Stimulated activated CD4-positive, alpha-beta T cell treated with anti-CD3 and anti-CD28 coated beads, Interleukin-12 subunit alpha, Interleukin-12 subunit beta, amount 100 ng/mL, for 24 hours (primary cell): ENCODE measurements at places on chromosomes 2 and 18.

DNA sequence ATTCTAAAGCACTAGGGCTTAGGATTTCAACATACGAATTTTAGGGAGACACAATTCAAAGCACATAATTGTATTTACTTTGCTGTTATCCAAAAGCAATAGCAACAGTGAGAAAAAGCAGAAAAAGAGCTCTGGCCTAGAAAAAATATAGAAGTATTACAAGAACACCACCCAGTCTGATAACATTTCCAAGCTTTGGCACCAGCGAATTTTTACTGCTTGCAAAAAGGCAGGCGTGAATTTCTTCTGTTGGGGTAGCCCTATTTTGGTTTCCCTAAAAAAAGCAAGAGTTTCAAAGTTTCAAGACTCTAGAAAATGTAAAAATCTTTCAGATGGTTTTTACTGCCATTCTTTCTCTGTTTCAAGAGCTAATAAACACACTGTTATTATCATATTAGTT is 292.7 kb downstream of the DPP10 start:
- DNase-seq = no peak

DNA sequence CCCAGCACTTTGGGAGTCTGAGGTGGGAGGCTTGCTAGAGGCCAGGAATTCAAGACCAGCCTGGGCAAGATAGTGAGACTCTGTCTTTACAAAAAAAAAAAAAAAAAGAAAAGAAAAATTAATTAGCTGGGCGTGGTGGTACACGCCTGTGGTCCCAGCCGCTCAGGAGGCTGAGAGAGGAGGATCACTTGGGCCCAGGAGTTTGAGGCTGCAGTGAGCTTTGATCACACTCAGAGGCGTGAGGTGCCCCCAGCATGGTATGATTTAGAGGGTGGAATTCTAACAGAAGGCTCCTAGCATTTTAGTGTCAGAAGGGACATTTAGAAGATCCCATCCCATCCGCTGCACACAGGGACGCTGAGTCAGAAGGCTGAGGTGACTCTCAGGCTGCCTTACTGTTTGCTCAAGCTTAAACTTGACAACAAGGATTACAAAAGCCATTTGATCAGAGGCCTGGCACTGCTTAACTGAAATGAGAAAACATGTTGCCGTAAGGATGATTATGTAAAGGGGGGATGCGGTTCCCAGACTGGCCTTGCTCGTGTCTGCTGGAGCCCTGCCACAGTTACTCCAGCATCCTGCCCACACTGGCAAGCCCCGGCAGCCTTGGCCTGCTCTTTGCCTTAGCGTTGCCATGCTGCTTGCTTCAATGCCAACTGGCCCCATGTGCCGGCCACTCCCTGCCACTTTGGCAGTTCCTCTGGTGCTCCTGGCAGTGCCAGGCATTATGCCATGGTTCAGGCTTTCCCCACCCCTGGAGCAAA is 45.6 kb upstream of the SLC1A4 start:
- DNase-seq = no peak

DNA sequence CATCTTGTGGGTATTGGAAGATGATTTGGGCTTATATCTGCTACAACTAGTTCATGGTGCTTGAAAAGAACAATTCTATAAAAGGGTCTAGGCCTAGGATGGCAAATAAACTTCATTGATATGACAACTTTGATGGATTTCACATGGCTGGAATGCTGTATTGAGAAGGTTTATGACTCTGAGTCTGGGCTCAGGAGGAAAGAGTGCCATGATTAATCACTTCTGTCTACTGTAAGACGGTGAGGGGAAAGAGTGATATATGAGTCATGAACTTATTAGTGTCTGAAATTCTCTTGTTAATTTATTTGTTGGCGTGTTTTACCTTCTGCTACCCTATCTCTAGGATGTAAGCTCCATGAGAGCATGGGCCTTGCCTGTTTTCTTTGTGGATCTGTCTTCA is 17.0 kb upstream of the ADCYAP1 start:
- DNase-seq = no peak

- DNase-seq = no peak
These were observed 844 bp upstream of the MPV17 start for GRCh38 chr2:27323596-27324285.

DNA sequence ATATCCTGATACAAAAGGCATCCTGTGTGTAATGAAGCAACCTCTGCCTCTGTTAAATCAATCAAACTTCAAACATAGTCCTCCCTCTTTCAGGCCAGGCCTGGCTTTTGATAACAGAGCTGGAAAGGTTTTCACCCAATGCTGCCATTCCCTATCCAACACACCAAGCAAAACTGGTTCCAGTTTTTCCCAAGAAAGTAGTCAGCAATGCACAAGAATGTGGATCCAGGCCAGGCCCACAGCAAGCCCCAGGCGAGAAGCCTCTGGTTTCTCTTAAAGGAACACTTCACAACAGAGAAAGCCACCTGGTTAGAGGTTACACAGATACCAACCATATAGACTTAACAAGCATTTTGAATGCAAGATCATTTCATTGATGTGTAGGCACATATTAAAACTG is 49.2 kb upstream of the CCDC150 start:
- no peak for DNase-seq

DNA sequence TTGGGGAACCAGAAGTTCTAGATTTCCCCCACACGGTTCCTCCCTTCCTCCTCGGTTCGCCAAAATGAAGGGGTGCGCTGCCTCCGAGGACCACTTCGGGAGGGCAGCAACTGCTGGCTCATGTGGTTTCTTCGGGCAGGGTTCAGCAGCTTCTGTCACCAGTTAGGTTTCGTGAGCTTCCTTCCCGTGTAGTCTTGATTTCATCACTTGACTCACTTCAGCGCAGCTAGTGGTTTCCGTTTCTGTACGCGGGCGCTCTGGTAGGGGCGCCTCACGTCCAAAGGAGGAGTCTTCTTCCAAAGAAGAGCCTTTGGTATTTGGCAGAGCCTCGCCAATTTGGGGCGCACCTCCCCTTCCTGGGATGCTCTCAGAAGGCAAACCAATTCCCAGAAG is 485 bp upstream of the GALNT3 start:
- DNase-seq = peak; percentile 41

- DNase-seq = no peak
These were observed 38.9 kb upstream of the FHL2 start for GRCh38 chr2:105437708-105438103.

- DNase-seq = no peak
These were observed 481.0 kb downstream of the TNS1 start for GRCh38 chr2:217521820-217522219.

DNA sequence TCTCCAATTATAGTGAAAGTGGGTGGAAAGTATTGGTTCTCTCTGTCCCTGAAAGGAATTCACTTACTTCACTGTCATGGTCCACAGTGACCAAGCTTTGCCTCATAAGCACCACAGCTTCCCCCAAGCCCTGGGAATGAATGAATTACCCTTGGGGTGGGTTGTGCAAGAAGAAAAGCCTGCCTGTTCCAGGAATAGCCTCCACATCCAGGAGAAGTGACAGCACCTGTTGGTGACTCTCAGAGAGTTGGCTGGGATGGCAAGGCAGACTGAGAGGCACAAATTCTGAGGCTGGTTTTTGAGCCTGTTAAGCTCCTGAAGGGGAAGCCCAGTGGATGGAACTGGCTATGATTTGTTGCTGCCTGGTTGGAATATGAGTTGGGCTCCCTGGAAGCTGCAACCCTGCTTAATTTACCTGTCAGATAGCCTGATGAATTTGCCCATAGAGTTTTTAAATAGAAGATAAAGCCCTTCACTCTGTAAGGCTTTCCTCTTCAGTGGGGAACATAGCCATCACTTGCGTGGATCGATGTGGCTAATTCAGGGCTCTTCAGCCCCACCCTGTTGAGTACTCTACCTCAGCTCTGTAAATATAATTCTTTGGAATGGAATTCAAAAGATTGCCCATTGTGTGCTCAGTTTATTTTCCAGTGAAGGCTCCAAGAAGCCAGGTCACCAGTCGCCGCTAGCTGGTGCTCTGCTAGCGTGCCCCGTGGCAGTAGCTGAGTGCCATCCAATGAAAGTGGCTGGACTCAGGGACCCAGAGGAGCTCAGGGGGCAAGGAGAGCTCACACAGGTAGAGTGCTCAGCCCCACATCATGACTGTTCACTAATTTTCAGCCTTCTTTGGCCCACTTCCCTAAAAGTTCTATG is 479.3 kb downstream of the IRS1 start:
- no peak for DNase-seq

DNA sequence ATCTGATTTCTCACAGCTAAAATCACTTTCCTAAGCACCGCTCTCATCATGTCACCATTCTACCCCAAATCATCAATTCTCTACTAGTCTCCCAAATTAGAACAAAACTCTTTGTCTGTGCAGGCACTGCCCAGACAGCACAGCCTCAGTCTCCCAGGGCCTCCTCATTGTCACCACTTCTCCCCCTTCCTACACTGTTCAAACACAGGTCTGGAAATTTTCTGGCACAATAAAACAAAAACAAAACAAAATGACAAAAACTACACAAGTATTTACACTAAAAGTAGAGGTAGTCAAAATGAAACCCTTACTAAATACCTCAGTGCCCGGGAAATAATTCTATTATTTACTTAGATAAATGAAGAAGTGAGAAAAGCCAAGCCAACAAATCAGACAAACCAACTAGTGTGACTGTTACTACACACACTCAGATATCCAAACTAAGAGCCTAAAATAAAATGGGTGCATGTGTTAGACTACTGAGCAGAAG is 156.2 kb upstream of the DNMT3A start:
- no peak for DNase-seq

DNA sequence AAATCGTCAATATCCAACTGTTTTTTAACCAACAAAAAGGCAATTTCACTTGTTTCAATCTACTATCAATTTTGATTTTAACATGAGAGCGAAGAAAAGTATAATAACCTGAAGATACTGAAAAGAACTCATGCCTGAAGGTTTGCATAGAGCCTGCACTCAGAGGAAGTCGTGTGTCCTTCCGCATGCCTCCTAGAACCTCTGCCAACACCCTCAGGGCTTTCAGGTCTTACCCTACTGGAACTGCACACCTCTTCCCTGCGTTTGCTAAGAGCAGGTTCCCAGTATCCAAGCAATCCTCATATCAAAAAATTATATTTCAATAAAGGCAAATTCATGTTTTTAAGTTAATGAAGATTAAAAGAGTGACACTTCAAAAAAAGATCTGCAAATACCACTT is 74.7 kb downstream of the PIAS2 start:
- DNase-seq = no peak

DNA sequence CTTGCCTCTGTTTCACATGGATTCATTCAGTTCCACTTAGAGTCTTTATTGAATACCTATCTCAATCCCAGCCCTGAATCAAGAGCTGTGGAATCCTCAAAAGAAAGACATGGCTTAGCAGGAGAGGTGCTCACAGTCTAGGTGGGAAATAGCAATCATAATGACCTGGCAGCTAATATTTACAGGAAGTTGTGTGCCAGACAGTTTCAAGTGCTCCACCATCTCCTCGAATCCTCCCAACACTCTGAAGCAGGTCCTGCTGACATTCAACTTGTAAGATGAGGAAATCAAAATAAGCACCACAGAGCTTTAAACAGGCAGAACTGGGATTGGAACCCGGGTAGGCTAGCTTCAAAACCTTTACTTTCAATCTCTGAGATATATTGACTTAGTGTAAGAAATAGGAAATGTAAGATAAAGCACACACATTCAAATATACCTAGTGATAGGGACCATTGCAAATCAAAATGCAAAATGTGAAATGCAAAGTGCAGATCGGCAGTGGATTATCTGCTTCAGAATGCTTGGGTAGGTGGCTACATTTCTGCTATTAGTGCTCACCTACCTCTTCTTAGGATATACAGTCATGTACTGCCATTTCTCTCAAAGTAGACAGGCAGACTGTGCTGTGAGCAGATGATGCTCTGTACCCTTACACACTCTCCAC is 182.0 kb downstream of the PRKCE start:
- DNase-seq = no peak

DNA sequence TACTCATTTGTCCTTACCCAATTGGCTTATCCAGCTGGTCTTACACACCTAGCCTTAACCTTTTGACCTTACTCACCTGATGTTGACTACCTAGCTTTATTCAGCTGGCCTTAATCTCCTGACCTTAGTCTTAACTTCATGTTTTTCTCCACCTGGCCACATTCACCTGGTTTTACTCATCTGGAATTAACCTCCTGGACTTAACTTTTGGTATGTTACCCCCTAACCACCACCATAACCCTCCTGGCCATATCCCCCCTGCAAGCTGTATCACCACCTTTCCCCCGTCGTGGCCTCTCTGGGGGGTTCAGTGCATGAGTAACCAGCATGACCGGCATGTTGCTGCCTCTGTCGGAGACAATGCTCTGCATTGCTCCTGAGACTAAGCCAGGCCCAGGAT is 45.7 kb downstream of the CHRNA1 start:
- no peak for DNase-seq

DNA sequence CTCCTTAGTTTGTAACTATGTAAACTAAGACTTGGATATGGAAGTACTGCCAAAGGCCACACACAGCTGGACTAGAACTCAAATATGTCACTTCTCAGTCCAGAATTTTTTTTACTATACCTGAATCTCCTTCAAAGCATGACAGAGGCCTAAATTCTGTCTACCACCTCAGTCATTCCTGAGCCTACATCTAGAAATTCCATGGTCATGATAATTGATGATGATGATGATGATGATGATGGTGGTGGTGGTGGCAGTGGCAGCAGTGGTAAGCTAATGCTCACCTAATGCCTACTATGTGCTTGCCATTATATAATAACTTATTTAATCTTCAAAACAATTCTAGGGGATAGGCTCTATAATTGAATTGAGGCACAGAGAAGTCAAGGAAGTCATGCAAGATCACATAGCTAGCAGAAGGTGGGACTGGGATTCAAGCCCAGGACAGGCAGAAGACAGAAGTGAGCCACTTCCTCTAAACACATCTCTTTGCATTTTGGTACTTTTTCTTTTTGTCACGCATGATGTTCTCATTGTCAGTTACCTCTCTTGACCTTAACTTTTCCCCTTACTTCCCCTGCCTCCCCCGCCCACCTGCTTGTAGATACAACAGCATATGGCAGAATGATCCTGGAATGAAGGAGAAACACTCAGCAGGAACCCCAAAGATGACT is 539.3 kb downstream of the TNS1 start:
- no peak for DNase-seq

- no peak for DNase-seq
These were observed 21.4 kb upstream of the STON1 start for GRCh38 chr2:48508461-48509124.

DNA sequence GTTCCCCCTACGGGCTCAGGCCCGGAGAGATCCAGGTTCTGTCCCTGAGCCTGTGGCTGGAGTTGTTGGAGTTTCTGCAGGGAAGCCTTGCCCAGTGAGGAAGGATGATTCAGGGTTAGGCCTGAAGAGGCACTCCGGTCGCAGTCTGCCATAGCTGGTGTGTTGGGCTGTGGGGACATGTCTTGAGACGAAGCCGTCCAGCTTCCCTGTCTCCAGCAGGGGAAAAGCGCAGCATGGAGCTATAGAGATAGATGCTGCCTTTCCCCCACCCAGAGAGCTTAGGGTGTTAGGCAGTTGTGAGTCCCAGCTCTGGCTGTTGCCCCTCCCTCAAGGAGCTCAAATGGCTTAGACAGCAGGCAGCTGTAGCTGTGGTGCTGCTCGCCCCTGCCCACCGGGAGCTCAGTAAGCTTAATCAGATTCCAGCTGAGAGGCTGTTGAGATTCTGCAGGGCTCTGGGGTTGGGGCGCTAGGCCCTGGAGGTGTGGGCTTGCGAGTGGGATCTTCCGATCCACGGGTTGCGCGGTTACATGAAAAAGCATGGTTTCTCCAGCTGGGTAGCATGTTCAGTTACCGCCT is 103.9 kb downstream of the PMAIP1 start:
- DNase-seq = no peak

GRCh38 chr2:133789743-133790142 is 221.5 kb upstream of the NCKAP5 start:
- no peak for DNase-seq

- DNase-seq = no peak
These were observed 130.2 kb upstream of the DLX2 start for GRCh38 chr2:172232708-172233396.

GRCh38 chr2:13413989-13414388 is 697.3 kb downstream of the TRIB2 start:
- no peak for DNase-seq
